ENCODE measurements at places on chromosomes 7 and 10. TPM values are rescaled to one million over a fixed set of nuclear protein-coding genes. Genes with fewer than 3 reads are reported as not detected.

Gene SH2D4B
- 0.25 TPM for total RNA-seq

Gene SVIL
- 18.8 TPM for total RNA-seq

Gene PON3
- total RNA-seq = not detected

Gene OR2A1
- total RNA-seq = not detected

Gene LRRC18
- not detected for total RNA-seq

Gene SUGCT
- total RNA-seq = 0.74 TPM

Gene BLNK
- 1.0 TPM for total RNA-seq

GRCh38 chr7:107581387-107582013 lies 1.5 kb downstream of the BCAP29 start:
- peak overlapping the region; percentile 77 for H3K4me3 ChIP-seq
- no peak for DNase-seq
- no peaks in the 10 kb centered on the region for H3K36me3 ChIP-seq
- no peak overlapping the region for H3K27ac ChIP-seq
- H3K27me3 ChIP-seq = no peaks in the 10 kb centered on the region
- peaks cover 24% of the 10 kb centered on the region for H3K4me1 ChIP-seq

GRCh38 chr10:70744617-70745143 lies 40.5 kb downstream of the TBATA start:
- H3K4me3 ChIP-seq = no peak overlapping the region
- no peaks in the 10 kb centered on the region for H3K27me3 ChIP-seq
- peaks cover 8% of the 10 kb centered on the region for H3K4me1 ChIP-seq
- DNase-seq = no peak

GRCh38 chr7:13850185-13850752 lies 139.2 kb downstream of the ETV1 start:
- H3K4me1 ChIP-seq = peaks cover 31% of the 10 kb centered on the region
- H3K27me3 ChIP-seq = no peaks in the 10 kb centered on the region
- no peaks in the 10 kb centered on the region for H3K36me3 ChIP-seq
- DNase-seq = peak; percentile 86
- peak overlapping the region; percentile 75 for H3K4me3 ChIP-seq
- peak overlapping the region; percentile 71 for H3K27ac ChIP-seq

DNA sequence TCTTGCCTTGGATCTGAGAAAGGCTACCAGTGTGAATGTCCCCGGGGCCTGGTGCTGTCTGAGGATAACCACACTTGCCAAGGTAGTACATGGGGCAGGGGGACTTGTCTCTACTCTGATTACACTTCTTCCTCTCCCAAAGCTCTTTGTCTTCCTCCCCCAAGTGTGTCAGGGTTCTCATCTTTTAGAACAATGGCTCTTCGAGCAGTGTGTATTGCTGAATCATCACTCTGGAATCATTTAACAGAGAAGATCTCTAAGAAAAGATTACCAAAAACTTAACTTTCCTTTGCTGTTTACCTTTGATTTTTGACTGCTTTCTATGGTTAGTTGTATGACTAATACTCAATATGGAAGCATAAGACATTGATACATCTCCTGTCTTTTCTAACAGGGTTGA lies 18.2 kb downstream of the OIT3 start:
- H3K27ac ChIP-seq = no peak overlapping the region
- no peak overlapping the region for H3K4me3 ChIP-seq
- no peaks in the 10 kb centered on the region for H3K36me3 ChIP-seq
- peaks cover 2% of the 10 kb centered on the region for H3K27me3 ChIP-seq

DNA sequence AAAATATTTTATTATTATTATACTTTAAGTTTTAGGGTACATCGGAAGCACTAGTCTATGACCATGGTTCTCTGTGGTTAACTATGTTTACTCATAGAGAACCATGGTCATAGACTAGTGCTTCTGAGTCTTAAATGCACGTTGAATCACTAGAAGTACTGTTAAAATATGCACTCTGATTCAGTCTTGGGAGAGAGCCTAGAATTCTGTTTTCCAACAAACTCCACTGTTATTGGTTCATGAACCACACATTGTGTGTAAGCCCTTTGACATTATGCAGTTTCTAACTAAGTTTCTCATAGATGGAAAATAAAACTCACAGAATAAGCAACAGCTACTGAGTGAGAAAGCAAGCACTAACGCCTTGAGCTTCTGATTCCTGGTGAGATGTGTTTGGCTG lies 1120.6 kb downstream of the SORCS1 start:
- no peak overlapping the region for H3K4me3 ChIP-seq
- no peaks in the 10 kb centered on the region for H3K36me3 ChIP-seq
- H3K27me3 ChIP-seq = no peaks in the 10 kb centered on the region
- DNase-seq = no peak

- no peak for DNase-seq
- peaks cover 7% of the 10 kb centered on the region for H3K4me1 ChIP-seq
- H3K27ac ChIP-seq = no peak overlapping the region
- no peaks in the 10 kb centered on the region for H3K36me3 ChIP-seq
Measured at GRCh38 chr7:74059037-74059436, 24.6 kb upstream of the LIMK1 start.

DNA sequence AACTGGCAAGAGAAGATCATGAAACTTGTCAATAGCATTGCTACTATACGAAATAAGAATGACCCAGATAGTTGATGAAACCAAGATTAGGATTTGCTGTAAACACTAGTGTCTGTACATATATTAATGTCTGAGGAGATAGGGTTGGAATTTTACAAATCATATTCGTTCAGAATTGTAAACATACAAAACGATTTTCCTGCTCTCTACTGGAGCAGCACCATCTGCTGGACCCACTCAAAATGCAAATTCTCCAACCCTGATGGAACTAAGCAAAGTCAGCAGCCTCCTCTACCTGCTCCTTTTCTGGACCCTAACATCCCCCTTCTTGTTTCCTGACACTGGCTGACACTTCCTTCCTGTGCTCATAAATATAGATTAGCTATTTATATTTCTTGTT lies 29.4 kb upstream of the SGMS1 start:
- no peaks in the 10 kb centered on the region for H3K27me3 ChIP-seq
- H3K4me3 ChIP-seq = no peak overlapping the region
- peaks cover 12% of the 10 kb centered on the region for H3K4me1 ChIP-seq
- DNase-seq = no peak

DNA sequence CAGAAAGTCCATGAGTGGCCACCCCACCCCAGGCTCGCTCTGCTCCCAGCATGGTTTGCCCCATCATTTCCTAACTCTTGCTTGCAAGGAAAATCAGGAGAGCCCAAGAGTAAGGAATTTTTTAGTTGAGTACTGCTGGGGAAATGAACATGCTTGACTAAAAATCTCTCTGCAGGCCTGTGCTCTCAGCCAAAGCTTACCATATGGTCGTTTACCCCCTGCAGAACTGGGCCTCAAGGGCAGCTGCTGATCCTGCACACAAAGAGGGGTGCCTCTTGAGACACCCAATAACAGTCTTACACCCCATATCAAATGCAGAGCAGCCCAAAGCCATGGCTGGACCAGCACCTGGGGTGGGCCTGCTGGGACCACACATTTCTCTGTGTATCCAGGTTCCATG lies 183.2 kb downstream of the CXCL12 start:
- no peak overlapping the region for H3K27ac ChIP-seq
- H3K4me1 ChIP-seq = no peaks in the 10 kb centered on the region
- DNase-seq = no peak
- no peaks in the 10 kb centered on the region for H3K36me3 ChIP-seq

DNA sequence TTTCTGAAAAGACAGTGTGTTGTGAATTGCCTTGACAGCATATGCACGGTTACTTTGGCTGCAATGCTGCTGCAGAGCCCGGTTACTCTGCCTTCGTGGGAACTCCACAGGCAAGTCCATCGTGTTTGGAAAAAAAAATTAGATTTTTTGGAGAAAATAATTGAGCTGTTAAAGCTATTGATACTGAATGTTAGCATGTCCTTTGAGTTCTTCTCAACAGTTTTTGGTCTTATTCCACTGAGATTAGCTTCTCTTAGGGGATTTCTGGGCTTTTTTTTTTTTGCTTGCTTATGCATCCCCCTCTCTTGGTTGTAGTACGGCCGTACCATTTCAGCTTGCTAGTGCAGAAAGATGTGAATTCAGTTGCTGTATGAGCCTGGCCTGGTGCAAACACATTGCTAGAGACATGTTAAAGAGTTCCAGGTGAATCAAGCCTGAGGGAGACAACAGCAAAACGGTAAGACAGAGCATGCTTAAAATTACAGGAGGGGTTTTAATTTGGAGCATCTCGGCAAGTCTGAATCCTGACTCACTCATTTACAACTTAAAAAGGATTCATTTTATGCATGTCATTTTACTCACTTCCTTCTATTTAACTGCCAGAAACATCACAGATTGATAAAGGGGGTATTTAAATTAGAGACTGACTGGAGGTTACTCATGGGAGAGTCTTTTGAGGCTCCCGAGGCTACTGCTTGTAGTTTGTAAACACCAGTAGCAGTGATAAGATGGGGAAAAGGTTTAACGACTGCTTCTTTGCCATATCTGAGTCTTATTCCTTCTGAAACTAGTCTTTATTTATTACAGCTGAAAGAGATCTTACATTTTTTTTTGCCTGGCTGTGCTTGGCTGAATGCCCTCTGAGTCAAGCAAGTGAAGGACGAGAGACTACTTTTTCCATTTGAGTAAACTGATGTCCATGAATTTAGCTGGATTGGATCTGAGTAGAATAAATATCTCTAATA lies 113.7 kb downstream of the CDK14 start:
- no peak overlapping the region for H3K4me3 ChIP-seq
- no peaks in the 10 kb centered on the region for H3K27me3 ChIP-seq
- DNase-seq = no peak
- no peaks in the 10 kb centered on the region for H3K4me1 ChIP-seq
- H3K36me3 ChIP-seq = no peaks in the 10 kb centered on the region
- no peak overlapping the region for H3K27ac ChIP-seq

DNA sequence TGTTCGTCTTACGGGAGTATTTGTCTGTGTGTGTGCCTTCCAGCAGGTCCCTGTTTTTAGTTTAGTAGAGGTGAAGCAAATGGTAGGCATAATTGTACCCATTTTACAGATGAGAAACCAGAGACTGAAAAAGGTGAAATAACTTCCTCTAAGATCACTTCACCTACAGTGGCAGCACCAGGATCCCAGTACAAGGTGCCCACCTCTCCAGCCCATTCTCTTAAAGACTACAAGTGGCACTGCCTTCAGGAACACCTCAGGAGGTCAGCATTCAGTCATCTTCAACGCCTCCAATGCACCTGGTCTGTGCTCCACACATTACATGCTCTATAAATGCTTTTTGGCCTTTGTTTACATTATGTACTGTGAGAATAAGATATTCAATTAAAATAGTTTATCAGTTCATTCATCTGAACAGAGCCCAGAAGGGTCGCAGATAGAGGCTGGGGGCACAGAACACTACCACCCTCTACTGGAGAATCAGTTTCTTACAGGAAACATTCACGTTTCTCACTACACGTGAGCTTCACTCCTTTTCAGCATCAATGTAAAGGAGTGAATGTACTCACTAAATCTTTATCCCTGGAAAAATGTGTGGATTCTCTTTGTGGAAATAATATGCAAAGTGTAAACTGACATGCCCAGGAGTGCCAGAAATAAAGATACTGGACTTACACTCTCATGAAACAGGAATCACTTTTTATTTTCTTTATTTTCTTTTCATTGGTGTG lies 45.5 kb upstream of the ABLIM1 start:
- H3K4me3 ChIP-seq = no peak overlapping the region
- H3K27me3 ChIP-seq = peaks cover 6% of the 10 kb centered on the region
- no peak overlapping the region for H3K27ac ChIP-seq
- no peaks in the 10 kb centered on the region for H3K4me1 ChIP-seq
- DNase-seq = no peak
- no peaks in the 10 kb centered on the region for H3K36me3 ChIP-seq

DNA sequence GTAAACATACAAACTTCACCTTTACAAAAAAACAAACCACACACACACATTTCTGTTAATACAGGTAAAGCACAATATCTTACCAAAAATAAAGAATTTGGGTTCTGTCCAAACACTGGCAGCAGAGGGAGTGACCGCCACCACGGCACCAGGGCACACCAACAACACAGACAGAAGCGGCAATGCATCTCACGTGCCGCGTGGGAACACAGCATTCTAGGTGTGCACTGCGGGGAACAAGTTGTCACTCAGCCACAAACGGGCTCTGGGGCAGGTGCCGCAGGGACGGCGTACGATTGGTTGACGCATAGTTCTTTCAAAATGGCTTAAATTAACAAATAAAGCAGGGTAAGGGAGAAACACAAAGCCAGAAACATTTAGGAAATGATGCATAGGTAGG lies 22.3 kb downstream of the PDGFA start:
- H3K36me3 ChIP-seq = no peaks in the 10 kb centered on the region
- no peaks in the 10 kb centered on the region for H3K27me3 ChIP-seq
- no peak overlapping the region for H3K4me3 ChIP-seq
- H3K4me1 ChIP-seq = no peaks in the 10 kb centered on the region

GRCh38 chr7:135189221-135189662 lies 18.7 kb upstream of the CYREN start:
- peaks cover 13% of the 10 kb centered on the region for H3K36me3 ChIP-seq
- H3K4me3 ChIP-seq = no peak overlapping the region
- DNase-seq = no peak
- no peak overlapping the region for H3K27ac ChIP-seq
- H3K27me3 ChIP-seq = no peaks in the 10 kb centered on the region

DNA sequence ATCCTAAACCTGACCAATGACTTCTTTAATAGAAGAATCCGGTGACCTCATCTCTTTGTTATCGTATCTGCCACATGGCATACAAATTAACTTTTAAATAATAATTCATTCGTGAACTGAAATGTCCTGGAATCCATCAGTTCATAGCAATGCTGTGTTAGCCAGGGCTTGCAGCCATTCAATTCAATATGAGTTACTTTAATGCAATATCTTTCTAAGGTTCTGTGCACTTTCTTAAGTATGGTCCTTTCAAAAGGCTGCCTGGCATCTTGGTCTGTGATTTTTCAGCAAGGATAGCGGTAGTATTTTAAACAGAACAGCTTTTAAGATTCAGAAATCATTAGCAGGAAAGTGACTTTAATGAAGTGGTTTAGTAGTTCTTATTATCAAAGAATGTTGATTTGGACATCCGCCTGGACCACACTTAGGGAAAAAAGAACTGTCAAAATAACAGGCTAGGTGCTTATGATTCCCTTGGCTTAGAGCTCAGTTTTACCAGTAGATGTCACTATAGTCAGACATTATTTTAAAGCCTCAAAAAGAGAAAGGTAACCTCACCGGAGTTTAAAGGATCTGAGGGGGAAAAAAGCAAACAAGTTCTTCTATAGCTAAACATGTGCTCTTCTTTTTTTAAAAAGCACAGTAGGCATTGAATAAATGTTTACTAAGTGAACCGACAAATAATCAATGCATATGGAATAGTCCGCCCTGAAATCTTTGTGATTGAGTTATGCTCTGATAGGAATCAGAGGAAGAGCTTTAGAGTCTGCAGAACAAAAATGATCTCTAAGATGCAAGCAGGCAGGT lies 22.7 kb downstream of the SLC35G1 start:
- no peak overlapping the region for H3K4me3 ChIP-seq
- DNase-seq = no peak
- no peaks in the 10 kb centered on the region for H3K4me1 ChIP-seq
- H3K27ac ChIP-seq = no peak overlapping the region

- no peaks in the 10 kb centered on the region for H3K4me1 ChIP-seq
- no peak overlapping the region for H3K27ac ChIP-seq
- peaks cover 63% of the 10 kb centered on the region for H3K27me3 ChIP-seq
- H3K36me3 ChIP-seq = no peaks in the 10 kb centered on the region
- DNase-seq = no peak
- H3K4me3 ChIP-seq = no peak overlapping the region
Measured at GRCh38 chr7:28435732-28436378, 23.5 kb downstream of the CREB5 start.

GRCh38 chr10:130025811-130026485 lies 61.9 kb upstream of the EBF3 start:
- DNase-seq = no peak
- H3K27ac ChIP-seq = no peak overlapping the region
- no peaks in the 10 kb centered on the region for H3K36me3 ChIP-seq
- no peaks in the 10 kb centered on the region for H3K4me1 ChIP-seq
- H3K4me3 ChIP-seq = no peak overlapping the region
- H3K27me3 ChIP-seq = no peaks in the 10 kb centered on the region
